Osteocyte (in vitro differentiated cells): ENCODE measurements at places on chromosomes 1 and 21. TPM values are rescaled to one million over a fixed set of nuclear protein-coding genes. Genes with fewer than 3 reads are reported as not detected.

Gene SPRR2B
- total RNA-seq: not detected in 2 replicates

Gene SMCP
- not detected in 2 replicates for total RNA-seq

DNA sequence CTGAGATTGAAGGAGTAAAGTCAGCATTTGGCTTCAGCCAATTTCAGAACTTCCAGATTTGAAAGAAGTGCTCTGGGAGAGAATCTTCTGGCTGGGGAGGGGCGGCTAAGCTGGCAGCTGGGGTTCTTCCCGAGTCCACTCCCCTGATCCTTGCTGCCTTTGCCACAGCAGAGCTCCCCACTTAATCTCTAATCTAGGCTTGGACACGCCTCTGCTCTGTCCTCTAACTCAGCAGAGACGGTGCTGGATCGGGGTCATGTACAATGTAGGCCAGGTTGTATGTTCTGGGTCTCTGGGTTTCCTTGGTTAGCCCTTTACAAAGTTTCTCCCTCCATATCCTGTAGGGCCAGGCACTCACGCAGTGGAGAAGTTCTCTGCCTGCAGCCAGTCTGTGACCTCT is 10.1 kb upstream of the GSTM3 start:
- peaks cover 4% of the 10 kb centered on the region for H3K4me1 ChIP-seq
- peaks cover 14% of the 10 kb centered on the region for H3K27me3 ChIP-seq
- H3K4me3 ChIP-seq: no peak overlapping the region
- H3K36me3 ChIP-seq: no peaks in the 10 kb centered on the region

DNA sequence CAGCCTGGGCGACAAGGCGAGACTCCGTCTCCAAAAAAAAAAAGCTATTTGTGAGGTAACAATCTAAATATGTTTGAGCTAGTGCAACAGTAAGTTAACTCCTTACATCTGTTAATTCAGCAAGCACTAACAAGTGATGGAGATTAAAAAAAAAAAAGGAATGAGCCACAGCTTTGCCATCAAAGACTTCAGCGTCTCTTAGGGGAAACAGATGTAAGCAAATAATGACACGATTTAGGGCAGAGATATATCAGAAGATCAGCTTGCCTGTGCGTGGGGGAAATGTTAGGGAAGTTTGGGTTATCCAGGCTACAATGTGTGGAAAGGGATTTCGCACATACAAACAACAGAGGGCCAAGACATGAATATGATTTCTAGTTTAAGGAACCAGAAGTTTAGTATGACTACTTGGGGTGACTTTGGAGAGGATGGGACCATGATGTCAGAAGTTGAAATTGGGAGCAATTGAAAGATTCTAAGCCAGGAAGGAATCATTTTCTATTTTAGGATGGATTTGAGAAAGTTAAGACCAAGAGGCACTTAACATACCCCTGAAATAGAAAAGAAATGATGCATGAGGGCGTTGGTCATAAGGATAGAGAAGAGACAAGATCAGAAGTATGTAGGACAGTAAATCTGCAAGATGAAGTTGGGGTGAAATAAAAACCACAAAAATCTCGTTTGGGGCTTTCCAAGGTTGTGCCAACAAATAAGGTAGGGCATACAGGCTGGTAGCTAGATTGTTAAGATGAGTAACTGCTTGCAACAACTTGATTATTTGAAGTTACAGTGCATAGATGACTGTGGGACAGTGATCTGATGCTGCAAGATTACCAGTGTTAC is 2.4 kb upstream of the BRWD1 start:
- peaks cover 9% of the 10 kb centered on the region for H3K36me3 ChIP-seq
- peaks cover 30% of the 10 kb centered on the region for H3K4me1 ChIP-seq
- no peak overlapping the region for H3K4me3 ChIP-seq
- no peaks in the 10 kb centered on the region for H3K27me3 ChIP-seq
- H3K27ac ChIP-seq: no peak overlapping the region
- peak; percentile 2 for DNase-seq

DNA sequence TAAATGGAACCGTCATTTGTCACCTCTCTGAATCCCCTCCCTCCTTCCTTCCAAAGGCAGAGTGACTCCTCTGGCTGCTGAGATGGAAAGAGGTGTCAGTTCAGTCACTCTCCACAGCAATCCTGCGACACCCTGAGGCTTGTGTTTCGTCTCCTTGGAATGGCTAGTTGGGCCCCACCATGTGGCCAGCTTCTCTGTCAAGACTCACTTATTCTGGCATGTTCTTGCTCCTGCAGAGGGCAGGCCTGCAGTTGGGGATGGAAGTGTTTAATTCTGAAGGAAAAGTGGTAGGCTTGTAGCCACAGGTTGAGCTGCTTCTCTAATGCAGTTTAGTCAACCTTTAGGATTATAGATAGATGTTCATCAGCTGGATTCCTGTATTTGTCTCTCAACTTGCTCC is 149.6 kb downstream of the LMO4 start:
- H3K4me3 ChIP-seq: no peak overlapping the region
- H3K27me3 ChIP-seq: no peaks in the 10 kb centered on the region
- no peaks in the 10 kb centered on the region for H3K4me1 ChIP-seq
- DNase-seq: no peak
- no peaks in the 10 kb centered on the region for H3K36me3 ChIP-seq
- no peak overlapping the region for H3K27ac ChIP-seq
